SK-N-DZ (cell line): ENCODE measurements at places on chromosomes 7 and 10.
A peak's percentile ranks its signal among the peaks of the same experiment; 100 is the strongest.

GRCh38 chr10:91117505-91117904, 103.0 kb upstream of the PCGF5 start:
- DNase-seq, result no peak

- DNase-seq, result no peak
Observed at GRCh38 chr10:120075349-120075748, 182.8 kb downstream of the SEC23IP start.

- DNase-seq, result no peak
Observed at GRCh38 chr7:111997546-111997945, 208.7 kb downstream of the DOCK4 start.

DNA sequence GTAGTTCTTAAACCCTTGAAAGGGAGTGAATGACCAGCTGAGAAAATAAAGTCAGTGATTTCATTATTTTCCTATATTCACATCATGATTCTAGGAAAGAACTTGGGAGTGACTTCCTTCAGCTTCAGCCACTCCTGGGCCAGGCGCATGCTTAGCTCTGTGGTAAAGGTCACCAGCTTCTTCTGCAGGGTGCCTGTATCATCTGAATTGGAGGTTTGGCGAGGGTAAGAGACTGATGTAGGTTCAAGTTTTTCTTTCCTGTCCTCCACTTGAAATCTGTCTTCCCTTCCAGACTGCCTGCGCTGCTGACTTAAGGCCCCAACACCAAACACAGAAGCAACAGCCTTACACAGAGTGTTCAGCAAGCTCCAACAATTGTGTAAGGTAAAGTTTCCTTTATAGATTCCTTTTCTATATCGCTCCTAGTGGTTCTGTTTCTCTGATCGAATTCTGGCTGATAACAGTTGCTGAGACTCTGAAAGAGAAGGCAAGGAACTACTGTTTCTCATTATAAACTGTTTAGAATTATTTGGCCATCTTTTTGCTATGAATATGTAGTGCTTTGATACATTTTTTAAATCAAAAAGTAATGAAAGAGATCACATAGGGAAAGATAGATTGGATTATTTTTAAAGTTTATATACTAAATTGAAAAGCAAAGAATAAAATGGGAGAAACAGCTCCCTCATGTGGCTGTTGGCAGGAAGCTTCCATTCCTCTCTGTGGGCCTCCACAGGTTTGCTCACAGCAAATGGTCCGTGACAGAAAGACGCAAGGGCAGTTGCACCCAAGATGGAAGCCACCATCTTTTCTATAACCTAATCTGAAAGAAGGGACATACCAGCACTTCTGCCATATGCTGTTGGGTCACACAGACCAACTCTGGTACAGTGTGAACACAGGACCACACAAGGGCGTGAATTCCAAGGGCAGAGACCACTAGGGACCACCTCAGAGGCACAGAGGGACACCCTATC, 14.0 kb downstream of the GATAD1 start:
- peak; percentile 44 for DNase-seq

DNA sequence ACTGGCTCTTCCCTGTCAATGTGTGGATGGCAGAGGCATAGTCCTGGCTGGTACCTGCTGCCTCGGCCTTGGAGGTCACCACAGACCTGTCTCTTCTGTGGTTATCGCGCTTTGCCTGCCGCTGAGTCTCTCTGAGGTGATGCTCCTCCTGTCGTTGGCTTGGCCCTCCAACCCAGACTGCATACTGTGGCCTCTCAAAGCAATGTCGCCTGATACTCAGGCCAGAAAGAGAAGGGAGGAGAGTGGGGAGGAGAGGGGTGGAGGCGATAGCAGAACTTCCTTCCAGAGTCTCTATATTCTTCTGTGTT, 133.2 kb upstream of the KCNMA1 start:
- DNase-seq, result no peak

- DNase-seq, result no peak
Observed at GRCh38 chr7:130521258-130521951, 29.5 kb downstream of the MEST start.

DNA sequence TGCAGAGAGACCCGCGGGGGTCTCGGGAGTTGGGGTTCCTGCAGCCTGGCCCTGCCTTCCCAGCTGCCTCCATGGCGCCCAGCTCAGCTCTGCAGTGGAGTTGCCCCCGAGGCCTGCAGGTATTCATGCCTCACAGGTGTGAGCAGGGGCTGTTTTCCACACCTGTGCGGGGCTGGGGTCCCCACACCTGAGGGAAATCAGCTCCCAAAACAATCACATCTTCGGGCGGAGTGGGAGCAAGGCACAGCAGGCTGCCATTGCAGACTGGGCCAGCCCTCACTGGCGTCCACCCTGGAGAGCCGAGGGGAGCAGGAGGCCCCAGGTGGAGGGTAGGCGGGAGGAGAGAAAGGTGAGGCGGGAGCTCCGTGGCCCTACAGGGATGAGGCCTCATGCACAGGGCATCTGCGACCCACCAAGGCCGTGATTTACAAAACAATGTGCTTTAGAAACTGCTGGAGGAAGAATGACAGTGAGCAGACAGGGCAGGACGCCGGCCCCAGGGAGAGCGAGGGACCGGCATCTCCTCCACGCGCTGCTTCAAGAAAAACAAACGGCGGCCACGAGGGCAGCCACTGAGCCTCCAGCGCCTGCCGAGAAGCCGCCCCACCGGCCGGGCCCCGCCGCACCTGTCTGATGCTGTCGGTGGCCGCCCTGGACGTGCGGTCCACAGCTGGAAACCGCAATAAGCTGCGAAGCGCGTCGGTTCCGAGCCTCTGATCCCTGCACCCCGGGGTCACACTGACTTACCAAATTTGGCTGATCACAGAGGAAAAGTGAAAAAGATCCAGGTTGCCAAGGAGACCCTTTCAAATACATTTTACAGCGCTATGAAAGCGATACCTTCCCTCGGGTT, 53.0 kb upstream of the PDGFA start:
- no peak for DNase-seq

- DNase-seq, result no peak
Observed at GRCh38 chr7:113046453-113046852, 40.2 kb downstream of the GPR85 start.

- no peak for DNase-seq
Observed at GRCh38 chr7:39102234-39102633, 124.5 kb downstream of the POU6F2 start.
